Effector CD4-positive, alpha-beta T cell (primary cell): ENCODE measurements at places on chromosomes 13 and 19.

GRCh38 chr13:54175466-54175865 is 1146.9 kb downstream of the OLFM4 start:
- DNase-seq, result no peak

DNA sequence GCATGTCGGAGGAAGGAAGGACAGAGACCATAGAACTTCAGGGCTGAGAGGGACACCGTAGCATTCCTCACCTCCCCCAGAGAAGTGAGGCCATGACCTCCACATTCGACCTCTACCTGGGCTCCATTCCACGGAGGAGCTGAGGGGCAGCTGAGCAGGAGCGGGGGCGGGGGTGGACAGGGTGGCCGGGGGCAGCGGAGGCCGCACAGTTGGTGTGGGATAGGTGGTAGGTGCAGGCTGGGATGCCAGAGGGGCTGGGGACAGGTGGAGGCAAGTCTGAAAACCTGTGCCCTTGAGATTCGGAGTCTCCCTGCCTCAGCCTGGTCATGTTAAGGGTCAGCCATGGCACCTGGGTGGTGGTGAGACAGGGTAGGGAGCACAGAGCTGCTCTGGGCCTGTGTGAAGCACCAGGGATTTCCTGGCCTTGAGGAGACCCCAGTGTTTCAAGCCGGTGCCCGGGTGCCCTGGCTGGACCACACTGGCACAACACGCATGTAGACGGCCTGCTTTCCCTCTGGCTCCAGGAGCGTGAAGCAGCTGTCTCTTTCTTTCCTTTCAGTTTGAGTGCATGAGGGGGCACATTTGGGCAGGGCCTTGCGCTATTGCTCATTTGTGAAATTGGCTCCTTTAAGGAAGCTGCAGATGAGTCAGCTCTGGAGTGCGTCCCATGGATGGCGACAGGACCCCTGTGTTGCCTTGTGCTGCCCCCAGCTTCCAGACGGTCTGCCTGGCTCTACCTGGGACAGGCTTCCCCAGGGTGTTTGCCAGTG is 51.8 kb downstream of the TSSK6 start:
- DNase-seq, result no peak

DNA sequence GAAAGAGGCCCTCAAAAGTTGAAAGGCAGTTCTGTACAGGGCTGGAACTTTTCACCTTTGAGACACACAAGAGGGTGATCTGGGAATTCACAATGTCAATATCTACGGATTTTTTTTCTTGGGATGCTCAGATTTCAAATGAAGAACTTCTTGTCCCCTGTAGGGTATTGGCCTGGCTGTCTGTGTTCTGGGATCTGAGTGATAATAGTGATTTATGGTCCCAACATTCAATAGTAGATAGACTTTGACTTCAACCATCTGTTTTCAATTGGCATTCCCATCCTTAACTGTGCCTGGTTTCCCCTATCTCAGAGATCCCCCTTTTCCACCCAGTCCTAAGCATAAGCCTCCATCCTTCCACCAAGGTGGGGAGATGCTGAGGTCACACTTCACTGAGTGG is 274.1 kb downstream of the COG6 start:
- DNase-seq, result no peak

GRCh38 chr13:64534302-64534701 is 2695.8 kb downstream of the PCDH9 start:
- DNase-seq, result no peak

DNA sequence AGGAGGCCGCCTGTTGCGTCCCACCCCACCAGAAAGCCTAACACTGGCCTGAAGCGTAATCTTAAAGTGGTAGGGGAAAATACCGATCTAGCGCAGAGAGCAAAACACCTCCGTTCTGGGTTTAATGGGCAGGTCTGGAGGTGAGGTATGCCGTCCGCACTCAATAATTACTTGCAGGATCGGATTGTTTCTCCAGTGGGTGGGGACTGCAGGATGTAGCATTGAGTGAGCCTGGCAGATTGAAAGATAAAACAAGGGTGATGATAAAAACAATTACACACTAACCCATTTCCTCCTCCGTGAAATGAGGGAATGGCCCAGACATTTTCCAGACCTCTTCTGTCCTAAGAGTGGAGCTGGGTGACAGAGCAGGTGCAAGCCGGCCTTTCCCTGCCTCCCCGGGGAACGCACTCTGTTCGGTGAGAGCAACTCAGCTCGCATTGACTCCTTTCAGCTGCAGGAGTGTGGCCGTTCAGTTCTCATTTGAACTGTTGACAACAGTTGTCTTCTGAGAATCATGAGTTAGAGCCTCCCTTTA is 110.2 kb upstream of the DOCK9 start:
- DNase-seq, result peak; percentile 22

DNA sequence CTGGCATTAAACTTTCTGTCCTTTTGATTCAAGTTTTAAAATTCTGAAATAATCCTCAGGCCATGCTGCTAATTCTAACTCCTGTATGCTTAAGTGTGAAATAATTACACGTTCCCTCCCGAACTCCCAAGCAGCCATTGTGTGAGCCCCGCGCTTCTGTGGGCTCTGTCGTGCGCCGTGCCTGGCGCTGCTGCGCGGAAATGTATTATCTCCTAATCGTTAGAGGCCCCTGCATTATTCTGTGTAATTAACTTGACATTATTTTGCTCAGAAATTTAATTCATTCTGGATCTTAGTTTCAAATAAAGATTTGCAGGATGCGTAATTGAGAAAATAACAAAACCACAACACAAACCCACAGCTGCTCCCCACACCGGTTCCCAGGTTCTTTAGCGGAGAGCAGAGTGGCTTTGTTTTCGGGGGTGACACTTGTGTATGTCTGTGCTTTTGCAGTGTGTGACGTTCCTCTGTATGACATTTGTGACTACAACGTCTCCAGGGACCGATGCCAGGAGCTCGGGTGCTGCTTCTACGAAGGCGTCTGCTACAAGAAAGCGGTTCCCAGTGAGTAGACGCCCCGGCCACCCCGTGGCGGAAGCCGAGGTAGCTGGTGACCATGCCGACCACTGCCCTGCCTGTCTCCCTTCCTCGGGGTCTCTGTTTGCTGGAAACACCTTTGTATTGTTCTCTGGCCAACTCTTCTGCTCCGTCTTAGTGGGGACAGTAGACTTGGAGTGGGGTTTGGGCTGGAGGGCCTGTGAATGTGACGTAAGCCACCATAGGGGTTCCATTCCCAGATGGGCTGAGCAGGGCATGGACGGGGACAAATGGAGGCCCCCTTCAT is 7.5 kb downstream of the TEX29 start:
- DNase-seq, result no peak

DNA sequence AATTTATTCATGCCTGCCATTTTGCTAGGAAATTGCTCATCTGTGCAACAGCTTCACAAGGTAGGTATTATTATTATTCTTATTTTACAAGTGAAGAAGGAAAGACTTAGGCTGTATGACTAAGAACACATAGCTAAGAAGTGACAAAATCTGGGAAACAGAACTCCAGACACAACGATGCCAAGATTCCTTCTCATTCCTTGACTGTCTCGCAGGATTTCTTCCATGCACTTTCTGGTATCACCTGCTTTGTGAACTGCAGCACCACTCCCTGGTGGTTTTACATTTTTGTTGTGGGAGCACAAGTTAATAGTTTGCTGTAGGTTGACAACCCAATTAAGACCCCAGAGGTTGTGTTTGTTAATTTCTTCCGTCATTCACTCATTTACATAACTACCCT is 188.5 kb downstream of the LACC1 start:
- no peak for DNase-seq

- no peak for DNase-seq
These were observed 28.3 kb downstream of the CCL25 start for GRCh38 chr19:8080832-8081231.

- peak; percentile 50 for DNase-seq
These were observed 418.9 kb downstream of the KLF12 start for GRCh38 chr13:73715114-73715910.

DNA sequence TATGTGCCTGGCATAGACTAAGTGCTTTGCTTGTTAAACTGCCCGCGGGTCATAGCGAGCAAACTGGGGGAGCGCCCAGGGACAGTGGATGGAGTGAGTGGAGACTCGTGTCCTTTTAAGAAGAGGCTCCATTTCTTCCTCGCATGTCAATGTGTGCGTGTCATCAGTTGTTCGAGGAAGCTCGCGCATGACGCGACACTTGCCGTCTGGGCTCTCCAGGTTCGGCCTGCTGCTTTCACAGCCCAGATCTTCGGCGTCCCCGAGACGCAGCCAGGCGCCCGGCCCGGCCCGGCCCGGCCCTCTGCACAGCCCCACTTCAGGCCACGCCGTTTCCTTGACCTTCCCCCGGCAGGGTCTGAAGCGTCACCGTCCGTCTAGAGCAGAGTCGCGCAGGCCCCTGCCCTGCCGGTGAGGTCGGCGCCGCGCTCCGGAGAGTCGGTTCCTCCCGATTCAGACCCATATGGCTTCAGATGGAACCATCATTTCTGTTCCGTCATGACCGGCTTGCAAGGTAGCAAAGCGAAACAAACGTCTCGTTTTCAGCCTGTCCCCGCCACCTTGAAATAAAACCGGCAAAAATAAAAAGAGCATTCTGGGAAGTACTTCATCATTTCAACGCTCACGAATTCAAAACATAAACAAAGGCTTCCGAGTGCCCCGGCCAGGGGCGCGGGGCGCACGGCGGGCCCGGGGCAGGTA is 599 bp upstream of the ARHGEF7 start:
- no peak for DNase-seq

- no peak for DNase-seq
These were observed 3.7 kb upstream of the AKAP8L start for GRCh38 chr19:15422296-15423075.

- no peak for DNase-seq
These were observed 10.9 kb downstream of the TMEM255B start for GRCh38 chr13:113769881-113770280.

DNA sequence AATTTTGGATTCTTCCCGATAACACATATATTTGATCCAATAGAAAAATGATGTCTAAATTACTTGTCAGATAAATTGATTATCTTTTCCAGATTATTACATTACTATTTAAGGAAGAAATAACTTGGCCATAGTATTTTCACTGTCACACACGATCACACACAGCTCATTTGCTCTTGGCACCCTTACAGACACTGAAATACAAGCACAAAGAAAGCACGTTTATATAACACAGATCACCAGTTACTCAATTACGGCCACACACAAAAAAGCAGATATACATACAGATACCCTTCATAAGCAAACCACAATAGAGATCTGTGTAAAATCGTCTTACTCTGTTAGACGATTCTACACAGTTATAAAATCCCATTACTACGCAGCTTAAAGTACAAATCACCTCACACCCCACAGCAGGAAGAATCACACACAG is 716 bp upstream of the ZNF420 start:
- DNase-seq, result no peak

- no peak for DNase-seq
These were observed 2.5 kb downstream of the ITM2B start for GRCh38 chr13:48235341-48236135.

GRCh38 chr13:63024458-63024857 is 1608.8 kb upstream of the PCDH20 start:
- no peak for DNase-seq

DNA sequence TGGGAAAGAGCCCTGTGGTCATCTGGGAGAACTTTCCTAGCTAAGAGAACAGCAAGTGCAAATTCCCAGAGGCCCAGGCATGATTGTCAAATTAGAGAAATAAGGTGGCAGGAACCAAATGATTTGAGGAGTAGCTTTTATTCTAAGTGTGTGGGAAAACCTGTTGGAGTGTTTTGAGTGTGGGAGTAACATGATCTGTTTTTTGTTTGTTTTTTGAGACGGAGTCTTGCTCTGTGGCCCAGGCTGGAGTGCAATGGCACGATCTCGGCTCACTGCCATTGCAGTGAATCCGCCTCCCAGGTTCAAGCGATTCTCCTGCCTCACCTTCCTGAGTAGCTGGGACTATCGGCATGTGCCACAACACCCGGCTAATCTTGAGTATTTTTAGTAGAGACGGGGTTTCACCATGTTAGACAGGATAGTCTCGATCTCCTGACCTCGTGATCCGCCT is 2.4 kb downstream of the SAE1 start:
- DNase-seq, result no peak

GRCh38 chr13:23518231-23518630 is 52.0 kb upstream of the TNFRSF19 start:
- DNase-seq, result no peak

- no peak for DNase-seq
These were observed 96.1 kb downstream of the FRY start for GRCh38 chr13:32127691-32128090.

- peak; percentile 91 for DNase-seq
These were observed 45.4 kb downstream of the SMIM24 start for GRCh38 chr19:3434630-3435553.

- DNase-seq, result no peak
These were observed 22.5 kb upstream of the COG6 start for GRCh38 chr13:39632994-39633393.

DNA sequence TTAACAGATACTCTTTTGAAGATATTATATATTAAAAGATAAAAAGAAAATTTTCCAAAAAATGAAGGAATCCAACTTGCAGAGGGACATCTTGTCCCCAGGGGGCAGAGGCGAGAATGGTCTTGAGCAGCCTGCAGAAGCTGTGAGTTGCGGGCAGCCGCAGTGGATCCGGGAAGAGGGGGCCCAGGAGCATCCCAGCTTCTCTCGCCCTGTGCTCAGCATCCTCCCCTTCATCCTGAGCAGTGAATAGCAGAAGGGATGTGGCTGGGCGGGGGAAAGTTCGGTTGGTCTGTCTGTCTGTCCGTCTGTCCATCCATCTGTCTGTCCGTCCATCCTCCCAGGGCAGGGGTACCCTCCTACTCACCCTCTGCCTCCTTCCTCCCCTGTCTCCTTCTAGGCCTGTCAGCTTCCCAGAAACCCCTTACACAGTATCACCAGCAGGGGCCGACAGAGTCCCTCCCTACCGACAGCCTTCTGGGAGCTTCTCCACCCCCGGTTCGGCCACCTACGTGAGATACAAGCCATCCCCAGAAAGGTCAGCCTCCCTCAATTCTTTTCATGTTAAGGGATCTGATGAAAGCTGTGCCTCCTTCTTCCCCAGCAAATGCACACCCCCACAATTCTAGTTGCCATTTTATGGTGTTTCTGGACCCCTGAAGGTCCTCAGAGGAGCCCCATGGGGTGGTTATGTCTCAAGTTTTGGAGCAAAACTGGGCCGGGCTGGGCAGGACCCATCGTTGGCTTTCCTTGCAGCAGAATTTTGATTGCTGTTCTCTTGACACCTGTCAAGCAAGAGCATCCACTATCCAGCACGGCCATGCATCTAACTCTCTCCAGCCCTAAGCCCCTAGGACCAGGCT is 81.6 kb downstream of the DPF1 start:
- DNase-seq, result no peak

DNA sequence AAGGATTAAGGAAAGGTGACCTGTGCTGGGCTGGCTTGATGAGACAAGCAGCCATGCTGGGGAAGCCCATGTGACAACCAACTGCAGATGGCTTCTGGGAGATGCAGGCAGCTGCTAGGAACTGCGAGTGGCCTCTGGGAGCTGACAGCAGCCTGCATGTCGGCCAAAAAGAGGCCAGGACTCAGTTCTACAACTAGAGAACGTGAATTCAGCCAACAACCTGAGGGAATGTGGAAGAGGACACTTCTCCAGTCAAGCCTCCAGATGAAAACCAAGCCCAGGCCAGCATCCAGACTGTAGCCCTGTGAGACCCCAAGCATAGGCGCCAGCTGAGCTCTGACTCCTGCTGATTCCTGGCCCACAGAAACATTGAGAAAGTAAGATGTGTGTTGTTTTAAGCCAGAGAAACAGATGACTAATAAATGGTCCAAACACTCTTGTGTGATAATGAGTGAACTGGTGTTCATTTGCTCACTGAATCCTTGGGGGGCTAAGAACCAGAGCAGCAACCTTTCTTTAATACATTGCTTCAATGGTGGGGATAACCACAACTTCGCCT is 45.0 kb downstream of the SLC7A1 start:
- DNase-seq, result no peak
